ENCODE measurements at places on chromosomes 5 and 9.

GRCh38 chr9:96071076-96071814 is 195.8 kb downstream of the ERCC6L2 start:
- DNase-seq, result no peak

DNA sequence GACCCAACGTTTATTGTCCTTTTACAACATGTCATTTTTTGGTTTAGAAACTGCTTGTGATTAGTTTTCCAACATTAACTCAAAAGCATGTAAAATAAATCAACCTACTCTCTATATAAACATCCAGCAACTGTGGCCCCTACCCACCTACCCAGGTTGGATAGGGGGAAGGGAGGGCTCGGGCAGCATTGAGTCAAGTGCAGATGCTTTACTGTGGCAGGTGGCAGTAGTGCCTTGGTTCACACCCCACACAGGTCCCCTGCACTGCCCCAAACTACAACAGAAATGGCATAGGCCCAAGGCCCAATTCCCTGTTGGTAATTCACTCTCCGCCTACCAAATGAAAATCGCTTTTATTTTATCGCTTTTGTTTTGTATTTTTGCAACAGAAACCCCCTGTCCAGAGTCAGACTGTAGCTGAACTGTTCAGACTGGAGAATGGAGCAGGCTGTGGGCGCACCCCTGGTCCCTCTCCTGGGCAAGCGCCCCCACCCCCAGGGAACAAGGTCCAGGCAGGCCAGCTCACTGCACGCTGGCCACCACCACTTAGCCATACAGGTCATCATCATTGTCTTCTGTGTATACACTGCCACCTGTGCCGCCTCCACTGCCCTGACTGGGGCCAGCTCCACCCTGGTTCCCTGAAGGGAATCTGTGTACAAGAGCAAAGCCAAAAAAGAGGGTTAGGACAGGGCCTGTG is 15.7 kb downstream of the VCP start:
- no peak for DNase-seq

DNA sequence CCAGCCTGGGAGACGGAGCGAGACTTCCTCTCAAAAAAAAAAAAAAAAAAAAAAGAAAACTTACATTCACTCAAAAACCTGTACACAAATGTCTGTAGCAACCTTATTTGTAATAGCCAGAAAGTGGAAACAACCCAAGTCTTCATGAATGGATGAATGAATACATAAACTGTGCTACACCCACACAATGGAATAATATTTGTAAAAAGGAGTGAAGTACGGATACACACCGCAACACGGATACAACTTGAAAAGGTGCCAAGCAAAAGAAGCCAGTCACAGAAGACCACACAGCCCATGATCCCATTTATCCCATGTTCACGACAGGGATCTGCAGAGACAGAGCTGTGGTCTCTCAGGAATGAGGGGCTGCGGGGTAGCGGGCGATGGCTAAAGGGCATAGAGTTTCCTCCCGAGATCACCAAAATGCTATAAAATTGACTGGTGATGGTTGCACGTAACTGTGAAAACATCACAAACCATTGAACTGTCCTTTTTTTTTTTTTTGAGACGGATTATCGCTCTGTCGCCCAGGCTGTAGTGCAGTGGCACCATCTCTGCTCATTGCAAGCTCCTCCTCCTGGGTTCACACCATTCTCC is 76.2 kb upstream of the COL5A1 start:
- DNase-seq, result no peak

DNA sequence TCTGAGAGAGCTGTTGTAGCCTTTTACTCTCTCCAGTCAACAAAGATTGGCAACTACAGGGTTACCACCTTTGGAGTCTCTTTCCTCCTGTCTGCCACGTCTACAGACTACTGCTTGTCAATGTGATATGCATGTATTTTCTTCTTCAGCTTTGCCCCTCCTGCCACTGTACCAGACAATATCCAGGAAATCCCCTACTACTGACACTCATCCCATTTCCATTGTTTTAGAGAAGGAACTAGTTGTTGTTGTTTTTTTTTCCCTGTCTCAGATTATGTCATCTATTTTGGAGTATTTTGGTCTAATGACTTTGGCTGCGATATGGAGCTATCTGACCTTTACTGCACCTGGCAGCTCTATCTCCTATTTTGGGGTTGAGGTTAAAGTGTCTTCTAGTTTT is 50.1 kb upstream of the MACIR start:
- DNase-seq, result no peak

DNA sequence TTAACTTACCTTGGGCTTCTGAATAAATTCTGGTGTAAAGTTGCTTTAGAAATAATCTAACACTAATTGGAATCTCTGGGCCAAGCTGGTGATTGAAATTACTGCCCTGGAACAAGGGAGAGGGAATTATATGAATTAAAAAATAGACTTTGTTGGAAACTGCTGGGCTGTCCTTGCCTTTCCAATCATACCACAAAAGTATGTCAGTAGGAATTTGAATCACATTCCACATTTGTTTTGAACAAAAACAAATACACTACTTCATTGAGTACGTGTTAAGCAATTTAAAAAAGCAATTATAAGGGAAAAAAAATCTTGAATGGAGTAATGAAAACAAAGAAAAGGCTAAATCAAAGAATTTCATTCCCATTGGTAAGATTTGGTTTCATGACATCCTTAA is 102.5 kb upstream of the SREK1 start:
- DNase-seq, result no peak

GRCh38 chr5:172795318-172795977 is 24.5 kb upstream of the DUSP1 start:
- DNase-seq, result no peak

DNA sequence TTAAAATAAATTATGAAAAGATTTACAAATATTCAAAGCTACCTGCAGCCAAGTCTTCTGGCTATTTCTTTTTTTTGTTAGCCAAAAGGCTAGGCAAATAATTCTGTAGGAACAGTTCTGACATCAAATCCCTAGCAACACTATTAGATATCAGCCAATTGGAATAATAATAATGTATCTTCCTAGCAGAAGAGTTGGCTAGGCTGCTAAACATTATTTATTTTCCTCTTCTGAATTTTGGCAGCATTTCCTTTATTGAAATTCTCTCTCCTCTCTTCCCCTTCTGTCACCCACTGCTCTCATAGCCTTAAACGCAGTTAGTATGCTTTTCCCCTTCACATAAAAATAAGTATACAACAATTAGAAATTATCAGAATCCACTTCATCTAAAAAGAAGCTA is 42.6 kb downstream of the ZDHHC21 start:
- DNase-seq, result no peak

DNA sequence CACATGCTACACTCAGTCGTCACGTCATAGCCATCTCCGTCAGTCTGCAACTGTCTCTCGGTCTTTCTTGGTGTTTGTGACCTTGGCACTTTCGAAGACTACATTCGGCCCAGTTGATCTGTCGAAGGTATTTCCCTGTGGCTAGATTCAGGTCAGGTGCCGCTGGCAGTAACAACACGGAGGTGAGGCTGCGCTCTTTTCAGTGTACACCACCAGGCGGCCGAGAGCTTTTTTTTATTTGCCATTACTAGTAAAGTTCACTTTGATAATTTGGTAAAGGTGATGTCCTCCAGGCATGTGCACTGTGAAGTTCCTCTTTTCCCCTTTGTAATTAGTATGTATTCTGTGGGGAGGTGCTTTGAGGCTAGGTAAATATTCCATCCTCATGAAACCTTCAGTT is 49.7 kb downstream of the RNF130 start:
- no peak for DNase-seq

GRCh38 chr5:15614679-15615078 is 114.7 kb downstream of the FBXL7 start:
- DNase-seq, result no peak

GRCh38 chr5:33188089-33188488 is 252.7 kb upstream of the TARS1 start:
- no peak for DNase-seq

- no peak for DNase-seq
Observed at GRCh38 chr5:52204310-52204709, 583.4 kb upstream of the ITGA1 start.

DNA sequence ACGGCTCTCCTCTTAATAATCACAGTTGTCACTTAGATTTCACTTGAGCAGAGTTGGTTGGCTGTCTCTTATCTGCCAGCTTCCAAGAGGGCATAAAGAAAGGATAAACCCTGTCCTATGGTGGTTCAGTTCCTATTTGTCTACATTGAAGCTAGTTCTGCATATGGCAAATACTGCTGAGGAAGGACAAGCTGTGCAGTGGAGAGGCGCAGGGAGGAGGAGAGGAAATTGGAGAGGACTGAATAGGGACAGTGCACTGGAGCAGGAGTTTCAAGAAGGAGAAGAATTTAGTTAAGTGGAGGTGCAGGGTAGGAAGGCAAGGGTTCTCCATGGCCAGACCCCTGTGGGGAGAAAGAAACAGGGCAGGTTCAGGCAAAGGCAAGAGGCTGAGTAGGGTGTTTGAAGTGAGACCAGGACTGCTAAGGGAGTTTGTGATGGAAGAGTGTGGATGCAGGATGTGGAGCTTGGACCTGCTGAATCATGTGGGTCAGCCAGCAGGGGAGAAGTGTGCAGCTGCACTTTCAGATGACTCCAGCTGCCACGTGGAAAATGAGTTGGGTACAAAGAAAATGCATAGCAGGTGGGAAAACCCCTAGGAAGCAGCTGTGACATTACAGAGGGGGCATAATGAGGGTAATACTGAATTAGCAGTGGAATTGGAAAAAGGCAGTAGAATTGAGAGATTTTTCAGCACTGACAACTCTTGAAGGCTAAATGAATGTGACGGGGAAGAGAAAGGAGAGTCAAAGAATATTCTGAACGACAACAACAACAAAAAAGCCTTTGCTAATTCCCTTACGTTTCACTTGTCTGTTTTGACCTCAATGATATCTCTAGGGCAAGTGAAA is 66.8 kb downstream of the MAMDC2 start:
- DNase-seq, result no peak

DNA sequence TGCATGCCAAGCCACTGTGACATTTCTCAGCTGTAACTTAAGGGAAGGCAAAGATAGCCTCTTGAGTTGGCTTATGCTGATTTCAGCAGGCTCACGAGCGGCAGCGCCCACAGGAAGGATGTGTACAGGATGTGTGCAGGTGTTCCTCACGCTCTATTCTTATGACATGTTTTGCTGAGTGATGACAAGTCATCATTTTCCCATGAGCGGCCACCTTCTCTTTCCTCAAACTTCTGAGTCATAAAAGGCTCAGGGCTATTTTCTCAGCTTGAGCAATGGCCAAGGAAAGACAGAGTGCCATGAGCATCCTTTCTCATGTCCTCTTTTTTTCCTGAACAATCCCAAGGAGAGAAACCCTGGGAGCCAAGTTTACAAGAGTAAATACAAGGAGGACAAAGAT is 365.9 kb downstream of the PLK2 start:
- no peak for DNase-seq

- no peak for DNase-seq
Observed at GRCh38 chr9:94174164-94174563, 84.9 kb upstream of the ZNF169 start.

- no peak for DNase-seq
Observed at GRCh38 chr9:76580188-76580587, 121.2 kb downstream of the GCNT1 start.

DNA sequence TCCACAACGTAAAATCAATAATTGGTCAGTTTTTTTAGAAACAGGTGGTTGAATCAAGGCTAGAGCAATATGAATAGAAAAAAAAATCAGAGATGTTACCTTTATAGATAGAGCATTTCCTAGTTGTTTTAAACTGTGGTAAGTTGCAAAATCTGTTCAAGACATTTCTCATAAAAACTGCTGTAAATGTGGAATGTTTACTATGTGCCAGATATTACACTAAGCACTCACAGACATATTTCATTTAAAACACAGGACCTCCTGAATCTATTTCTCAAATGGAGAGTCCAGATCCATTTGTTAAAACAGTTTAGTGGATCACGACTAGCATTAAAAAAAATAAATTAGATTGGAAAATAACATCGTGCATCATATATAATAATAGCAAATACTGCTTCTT is 570.0 kb upstream of the ZNF608 start:
- no peak for DNase-seq

GRCh38 chr5:10420468-10420867 is 21.2 kb upstream of the ROPN1L start:
- no peak for DNase-seq

- no peak for DNase-seq
Observed at GRCh38 chr9:132931178-132931735, 13.2 kb downstream of the TSC1 start.

- DNase-seq, result no peak
Observed at GRCh38 chr9:70677055-70677735, 262.7 kb upstream of the KLF9 start.

GRCh38 chr5:65984098-65984885 is 57.9 kb downstream of the ERBIN start:
- no peak for DNase-seq

DNA sequence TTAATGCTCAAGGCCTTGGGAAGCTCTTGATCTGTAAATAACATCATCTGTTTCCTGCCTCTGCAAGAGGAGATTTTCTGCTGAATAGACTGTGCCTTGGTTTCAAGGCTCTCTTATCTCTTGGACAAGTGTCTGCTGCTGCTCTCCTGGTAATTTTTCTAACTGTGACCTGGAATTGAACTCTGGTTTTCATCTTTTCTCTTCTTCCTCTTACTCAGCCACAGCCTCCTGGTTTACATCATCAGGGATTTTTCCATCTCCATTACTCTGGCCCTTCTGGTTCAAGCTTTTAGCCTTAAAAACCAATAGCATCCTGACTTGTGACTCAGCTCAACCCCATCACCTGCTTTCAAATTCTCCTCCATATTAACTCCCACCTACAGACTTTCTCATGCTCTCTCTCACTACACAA is 49.6 kb upstream of the ITGA1 start:
- no peak for DNase-seq

- DNase-seq, result no peak
Observed at GRCh38 chr5:157566902-157567489, 8.6 kb downstream of the ADAM19 start.

- no peak for DNase-seq
Observed at GRCh38 chr5:57832875-57833274, 350.3 kb upstream of the ACTBL2 start.

- no peak for DNase-seq
Observed at GRCh38 chr5:31086839-31087415, 106.6 kb upstream of the CDH6 start.

DNA sequence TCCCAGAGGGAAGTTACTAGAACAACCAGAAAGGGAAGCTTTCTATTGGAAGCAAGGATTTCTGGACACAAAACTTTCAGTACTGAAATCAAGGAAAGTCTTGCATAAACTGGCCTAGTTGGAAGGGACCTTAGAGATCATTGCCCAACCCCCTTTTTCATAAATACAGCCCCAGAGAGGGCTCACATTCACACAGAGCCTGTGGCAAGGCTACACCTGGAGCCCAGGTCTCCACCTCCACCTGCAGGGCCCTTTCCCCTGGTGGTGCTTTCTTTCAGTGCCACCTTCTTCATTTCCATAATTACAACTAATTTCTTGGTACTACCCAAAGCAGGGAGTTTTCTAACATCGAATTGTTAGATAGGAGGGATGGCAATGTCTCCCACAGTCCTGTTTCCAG is 85.7 kb downstream of the ADRB2 start:
- no peak for DNase-seq

- no peak for DNase-seq
Observed at GRCh38 chr9:18639911-18640310, 166.0 kb downstream of the ADAMTSL1 start.

GRCh38 chr5:44807269-44807668 is 1.5 kb upstream of the MRPS30 start:
- DNase-seq, result no peak

GRCh38 chr5:123037104-123037418 is 536 bp upstream of the PPIC start:
- no peak for DNase-seq

GRCh38 chr5:108003178-108003577 is 332.4 kb upstream of the EFNA5 start:
- no peak for DNase-seq

- no peak for DNase-seq
Observed at GRCh38 chr5:116440457-116441001, 134.1 kb downstream of the SEMA6A start.

All from activated T-cell treated with anti-CD3 and anti-CD28 coated beads for 4 hours (primary cell).